ENCODE measurements at places on chromosomes 3 and 15. TPM values are rescaled to one million over a fixed set of nuclear protein-coding genes. Genes with fewer than 3 reads are reported as not detected.

Gene C3orf85
- not detected for total RNA-seq

Gene ZKSCAN7
- 4.6 TPM for total RNA-seq

Gene PIERCE2
- total RNA-seq: 2.1 TPM

Gene ST8SIA2
- total RNA-seq: not detected

Gene PPP2R3A
- total RNA-seq: 7.0 TPM

Gene KATNBL1
- total RNA-seq: 10.3 TPM

Gene CPNE9
- total RNA-seq: not detected

Gene VEPH1
- 31.8 TPM for total RNA-seq

Gene GNAT1
- not detected for total RNA-seq

Gene FBXW12
- not detected for total RNA-seq

Gene SENP8
- 1.5 TPM for total RNA-seq

Gene ENTPD3
- not detected for total RNA-seq

Gene NR1I2
- total RNA-seq: not detected

Gene TMEM212
- total RNA-seq: not detected

Gene APOD
- 0.08 TPM for total RNA-seq

Gene ASB14
- total RNA-seq: not detected

Gene C2CD4A
- not detected for total RNA-seq

Gene IMPG2
- 0.23 TPM for total RNA-seq

Gene TIGIT
- not detected for total RNA-seq

Gene NRROS
- 0.08 TPM for total RNA-seq

Gene ZNF619
- total RNA-seq: 4.3 TPM

Gene SRGAP3
- 1.4 TPM for total RNA-seq

Gene GHSR
- total RNA-seq: not detected

Gene FBXO40
- total RNA-seq: not detected

Gene CAPN3
- 0.60 TPM for total RNA-seq

Gene NR2E3
- not detected for total RNA-seq

Gene COMMD2
- total RNA-seq: 27.3 TPM

Gene IGSF10
- 0.15 TPM for total RNA-seq

Gene PP2D1
- total RNA-seq: not detected

Gene SAXO2
- total RNA-seq: 0.98 TPM

Gene GOLGA8J
- 0.12 TPM for total RNA-seq

Gene EPB42
- not detected for total RNA-seq

Gene SEC22A
- 44.5 TPM for total RNA-seq

Gene RBP2
- total RNA-seq: not detected

Gene PLCH1
- total RNA-seq: not detected

Gene LRIG1
- total RNA-seq: 37.1 TPM

Gene SH2D7
- total RNA-seq: not detected

Gene CLDN11
- total RNA-seq: 280 TPM

Gene GOLGA6L7
- total RNA-seq: not detected

Gene ADAMTSL3
- 0.75 TPM for total RNA-seq

Gene ALDH1A3
- 168 TPM for total RNA-seq

Gene SNTN
- not detected for total RNA-seq

Gene C15orf62
- not detected for total RNA-seq

Gene IQCF2
- total RNA-seq: not detected

Gene HMG20A
- total RNA-seq: 18.5 TPM

Gene ACTC1
- total RNA-seq: 0.08 TPM

Gene SLC12A8
- 8.4 TPM for total RNA-seq

Data from smooth muscle cell of the coronary artery (primary cell).